Pulmonary artery endothelial cell (primary cell): ENCODE measurements at places on chromosomes 7 and 10. TPM values are rescaled to one million over a fixed set of nuclear protein-coding genes. Genes with fewer than 3 reads are reported as not detected.
A peak's percentile ranks its signal among the peaks of the same experiment; 100 is the strongest.

GDF10 gene
- total RNA-seq: not detected in 2 replicates

IQCE gene
- 7.1 and 10.3 TPM in 2 replicates for total RNA-seq

GPR26 gene
- not detected in 2 replicates for total RNA-seq

MMP21 gene
- total RNA-seq: 0.07 TPM in 1 of 2 replicates, not detected in the other

SMKR1 gene
- total RNA-seq: 0.40 and 0.63 TPM in 2 replicates

GRCh38 chr10:7029672-7030071, 381.2 kb downstream of the SFMBT2 start:
- DNase-seq: no peak

GRCh38 chr7:147438216-147438615, 1152.3 kb upstream of the C7orf33 start:
- DNase-seq: no peak

DNA sequence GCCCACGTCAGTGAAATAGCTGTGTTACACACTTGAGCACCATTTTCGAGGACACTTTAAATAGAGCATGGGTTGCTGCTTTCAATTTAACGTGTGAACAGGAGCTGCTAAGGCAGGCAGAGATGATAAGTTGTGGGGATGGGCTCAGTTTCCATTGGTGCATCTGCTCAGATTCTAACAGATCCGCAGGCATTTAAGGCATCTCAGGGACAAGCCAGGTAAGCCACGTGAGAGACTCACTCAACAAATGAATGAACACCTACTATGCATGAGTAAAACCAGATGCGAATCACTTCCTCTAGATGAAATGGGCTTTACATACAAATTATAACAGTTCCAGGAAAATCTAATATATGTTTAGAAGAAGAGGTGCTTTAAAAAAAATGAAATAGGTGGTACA, 34.6 kb downstream of the PLXNA4 start:
- DNase-seq: no peak

DNA sequence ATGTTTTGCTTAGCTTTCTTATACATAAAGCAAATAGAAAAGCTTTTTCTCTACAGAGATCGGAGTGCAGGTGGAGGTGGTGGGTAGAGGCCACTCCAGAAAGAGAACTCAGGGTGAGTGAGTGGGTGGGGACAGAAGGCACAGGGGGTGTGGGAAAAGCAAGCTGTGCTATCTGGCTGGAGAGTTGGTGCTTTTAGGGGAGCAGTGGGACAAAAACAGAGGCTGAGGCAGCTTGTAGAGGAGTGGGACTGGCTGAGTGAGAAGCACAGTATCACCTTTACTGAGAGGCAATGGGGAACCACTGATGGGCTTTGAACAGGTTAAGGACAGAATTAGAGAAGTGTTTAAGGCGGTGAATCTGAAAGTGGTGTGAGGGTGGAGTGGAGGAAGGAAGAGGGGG, 275.3 kb downstream of the TCF7L2 start:
- no peak for DNase-seq

- DNase-seq: no peak
Observed at GRCh38 chr10:124354411-124355382, 64.0 kb downstream of the OAT start.

GRCh38 chr10:95308389-95309302, 17.8 kb upstream of the PDLIM1 start:
- DNase-seq: peak; percentile 67

DNA sequence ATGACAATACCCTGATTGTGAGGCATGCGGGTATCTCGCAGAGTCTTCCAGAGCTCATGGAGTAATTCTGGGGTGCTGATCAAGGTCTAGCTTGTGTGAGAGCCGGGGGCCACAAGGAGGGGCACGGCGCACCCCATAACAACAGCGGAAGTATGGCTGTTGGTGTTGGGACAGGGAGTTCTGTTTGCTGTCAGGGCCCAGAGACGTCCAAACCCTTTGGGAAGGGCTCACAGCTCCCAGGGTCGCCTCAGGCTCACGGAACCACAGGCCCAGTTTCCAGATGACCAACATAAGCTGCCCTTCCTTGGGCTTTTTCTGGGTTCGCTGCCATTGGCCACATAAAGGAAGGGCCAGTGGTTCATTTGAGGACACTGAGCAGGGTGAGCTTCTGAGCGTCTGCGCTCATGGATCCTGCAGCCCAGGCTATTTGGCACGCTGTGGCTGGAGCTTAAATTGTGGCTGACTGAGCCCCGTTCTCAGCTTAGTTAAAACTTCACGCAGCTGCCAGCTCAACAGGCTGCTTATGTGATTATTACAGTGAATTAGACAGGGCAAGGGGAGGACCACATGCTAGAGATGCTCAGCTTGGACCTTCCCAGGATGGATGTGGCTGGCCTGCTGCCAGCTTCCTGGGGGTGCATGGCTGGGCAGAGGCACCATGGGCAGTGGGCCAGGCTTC, 92.3 kb downstream of the DNAJB6 start:
- no peak for DNase-seq

DNA sequence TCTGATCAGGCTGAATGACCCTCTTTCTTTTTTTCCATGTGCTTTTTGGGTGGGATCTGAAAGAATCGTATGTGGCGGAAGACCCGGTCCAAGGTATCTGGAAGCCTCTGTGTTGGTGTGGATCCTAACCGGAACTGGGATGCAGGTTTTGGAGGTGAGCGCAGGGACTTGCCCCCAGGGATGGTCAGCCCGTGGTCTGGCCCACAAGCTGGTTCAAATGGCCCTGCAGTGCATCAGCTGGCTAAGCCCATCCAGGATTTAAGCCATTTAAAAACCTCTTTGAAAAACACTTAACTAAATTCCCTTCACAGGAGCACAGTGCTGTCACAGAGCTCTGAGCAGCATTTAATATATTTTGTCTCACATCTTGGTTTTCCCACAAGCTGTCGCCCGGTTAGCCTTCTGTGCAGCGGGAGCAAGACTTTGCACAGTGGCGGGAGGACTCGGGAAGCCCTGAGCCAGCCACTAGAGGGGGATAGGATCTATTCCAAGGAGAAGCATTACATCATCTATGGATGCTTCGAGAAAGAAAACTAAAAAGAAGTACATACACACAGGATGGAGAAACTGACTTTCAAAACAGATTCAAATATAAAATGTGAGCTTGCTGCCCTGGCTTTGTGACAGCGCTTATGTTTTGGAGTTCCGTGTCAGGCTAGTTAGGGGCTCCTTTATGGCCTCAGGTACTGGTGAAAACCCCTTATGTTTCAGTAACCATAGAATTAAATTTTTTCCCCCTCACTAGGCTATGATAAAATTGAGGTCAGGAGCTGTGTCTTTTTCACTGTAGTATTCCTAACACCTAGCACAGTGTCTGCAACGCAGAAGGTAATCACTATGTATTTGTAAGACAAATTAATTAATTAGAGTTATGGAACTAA, 11.3 kb downstream of the CPA2 start:
- no peak for DNase-seq

DNA sequence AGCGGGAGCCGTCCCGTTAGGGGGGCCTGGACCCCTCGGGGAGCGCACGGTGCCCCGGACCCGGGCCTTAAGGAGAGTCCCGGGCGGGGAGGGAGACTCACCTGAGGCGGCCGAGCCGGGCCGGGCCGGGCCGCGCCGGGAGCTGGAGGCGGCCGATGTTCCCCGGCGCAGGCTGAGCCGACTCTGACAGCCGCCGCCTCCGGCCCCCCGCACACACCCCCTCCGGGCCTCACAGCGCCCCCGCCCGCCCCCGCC, at the start of gene ACHE:
Gene ACHE (minus strand): TSS at position 188 of the 255 bp plus-strand sequence. CDS start 1,656 bp downstream, outside the sequence.
- DNase-seq: no peak

- no peak for DNase-seq
Observed at GRCh38 chr7:130379921-130380860, at the start of gene CPA1. CPA1 (plus strand) TSS chr7:130380494; CDS start chr7:130380521, 27 bp downstream.

- no peak for DNase-seq
Observed at GRCh38 chr10:31830887-31831286, 97.7 kb downstream of the ARHGAP12 start.

- DNase-seq: no peak
Observed at GRCh38 chr10:61852261-61852660, 49.2 kb upstream of the ARID5B start.

DNA sequence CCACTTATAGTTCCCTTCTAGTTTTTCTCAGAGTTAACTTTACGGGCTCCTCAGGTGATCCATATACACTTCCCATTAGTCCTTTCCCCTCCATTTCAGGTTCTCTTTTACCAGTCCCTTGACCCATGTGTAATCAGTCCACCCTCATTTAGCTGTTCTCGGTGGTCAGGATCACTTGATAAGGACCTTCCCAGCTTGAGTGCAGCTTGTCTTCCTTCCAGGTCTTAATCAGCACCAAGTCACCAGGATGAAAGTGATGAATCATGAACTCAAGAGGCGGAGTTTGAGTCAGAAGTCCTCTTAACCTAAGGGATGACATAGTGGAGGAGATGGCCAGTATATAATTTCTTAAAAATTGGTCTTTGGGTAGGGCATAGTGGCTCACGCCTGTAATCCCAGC, 63.1 kb upstream of the CNTNAP2 start:
- no peak for DNase-seq
